ENCODE measurements at places on chromosomes 16 and 17.

DNA sequence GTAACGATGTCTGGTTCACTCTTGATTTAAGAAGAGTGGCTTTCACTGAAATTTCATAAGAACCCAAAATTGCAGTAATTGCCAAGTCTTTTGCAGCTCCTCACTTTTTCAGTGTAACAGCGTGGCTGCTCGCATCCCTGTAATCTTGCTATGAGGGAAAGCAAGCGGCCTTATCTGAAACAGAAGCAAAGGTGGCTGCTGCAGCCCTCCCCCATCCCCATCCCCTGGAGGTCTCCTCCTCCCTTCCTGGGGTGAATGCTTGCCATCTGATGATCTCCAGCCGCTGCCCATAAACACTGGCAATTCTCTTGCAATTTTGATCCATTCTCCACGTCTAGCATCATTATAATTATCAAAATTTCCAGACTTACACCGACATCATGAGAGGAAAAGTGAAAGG, 182.5 kb upstream of the ASIC2 start:
- DNase-seq, result no peak

DNA sequence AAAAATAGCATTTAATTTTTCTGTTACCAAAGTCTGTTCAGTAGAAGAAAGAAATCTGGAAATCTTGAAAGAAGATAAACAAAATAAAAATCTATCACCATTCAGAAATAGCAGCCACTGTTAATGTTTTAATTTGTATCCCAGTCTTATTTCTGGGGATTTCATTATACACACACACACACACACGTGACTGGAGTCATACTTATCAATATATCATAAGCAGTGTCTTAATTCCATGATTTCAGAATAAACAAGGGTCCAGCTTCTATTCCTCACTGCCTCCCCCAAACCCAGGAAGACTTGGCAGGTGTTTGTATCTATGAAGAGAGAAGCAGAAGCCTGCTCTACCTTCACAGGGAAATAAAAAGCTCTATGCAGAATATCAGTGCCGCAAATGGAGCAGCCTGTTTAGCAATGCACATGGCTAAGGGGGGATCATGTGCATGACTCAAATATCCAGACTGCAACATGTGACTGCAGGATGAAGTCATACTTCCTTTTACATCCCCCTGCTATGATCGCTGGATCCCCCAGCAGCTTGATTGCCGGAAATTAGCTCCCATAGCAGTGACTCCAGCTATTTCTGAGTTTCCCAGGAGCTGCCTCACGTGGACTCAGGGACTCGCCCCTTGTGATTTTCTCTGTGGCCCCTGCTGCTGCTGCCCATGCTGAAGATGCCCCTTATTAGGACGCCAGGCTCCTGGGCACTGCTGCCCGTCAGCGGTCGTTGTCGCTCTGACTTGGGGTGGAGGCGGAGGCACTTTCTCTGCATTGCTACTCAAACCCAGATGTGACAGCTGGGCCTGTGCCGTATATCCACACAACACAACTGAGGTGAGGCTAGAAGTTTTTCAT, 341.0 kb downstream of the CPPED1 start:
- DNase-seq, result no peak

- peak; percentile 84 for DNase-seq
Measured at GRCh38 chr16:31472709-31473203, 804 bp downstream of the TGFB1I1 start.

- DNase-seq, result no peak
Measured at GRCh38 chr17:81116704-81117103, 48.6 kb upstream of the PVALEF start.

- no peak for DNase-seq
Measured at GRCh38 chr17:79657861-79658810, 47.3 kb upstream of the RBFOX3 start.

GRCh38 chr17:15273141-15273793, 8.1 kb upstream of the PMP22 start:
- DNase-seq, result no peak

- DNase-seq, result no peak
Measured at GRCh38 chr17:47225911-47226688, 17.0 kb downstream of the MYL4 start.

- DNase-seq, result peak; percentile 48
Measured at GRCh38 chr17:66373944-66374817, 71.8 kb downstream of the PRKCA start.

- peak; percentile 78 for DNase-seq
Measured at GRCh38 chr17:69235338-69236058, 6.9 kb upstream of the ABCA10 start.

DNA sequence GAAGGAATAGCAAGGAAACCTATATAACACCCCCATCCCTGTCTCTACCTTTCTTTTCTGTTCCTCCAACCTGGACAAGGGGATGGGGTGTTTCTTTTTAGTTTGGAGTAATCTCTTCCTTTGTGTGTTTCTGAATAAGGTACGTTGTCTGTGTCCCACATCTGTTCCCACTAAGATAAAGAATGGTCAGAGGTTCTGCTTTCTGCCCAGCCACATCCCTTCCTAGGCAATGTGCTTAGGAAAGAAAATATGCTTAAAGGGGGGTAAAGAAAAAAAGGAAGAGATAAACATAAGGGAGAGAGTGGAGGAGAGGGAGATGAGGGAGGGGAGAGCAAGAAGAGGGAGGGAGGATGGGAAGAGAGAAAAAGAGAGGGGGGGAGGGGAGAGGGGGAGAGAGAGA, 35.1 kb downstream of the SLC6A2 start:
- no peak for DNase-seq

DNA sequence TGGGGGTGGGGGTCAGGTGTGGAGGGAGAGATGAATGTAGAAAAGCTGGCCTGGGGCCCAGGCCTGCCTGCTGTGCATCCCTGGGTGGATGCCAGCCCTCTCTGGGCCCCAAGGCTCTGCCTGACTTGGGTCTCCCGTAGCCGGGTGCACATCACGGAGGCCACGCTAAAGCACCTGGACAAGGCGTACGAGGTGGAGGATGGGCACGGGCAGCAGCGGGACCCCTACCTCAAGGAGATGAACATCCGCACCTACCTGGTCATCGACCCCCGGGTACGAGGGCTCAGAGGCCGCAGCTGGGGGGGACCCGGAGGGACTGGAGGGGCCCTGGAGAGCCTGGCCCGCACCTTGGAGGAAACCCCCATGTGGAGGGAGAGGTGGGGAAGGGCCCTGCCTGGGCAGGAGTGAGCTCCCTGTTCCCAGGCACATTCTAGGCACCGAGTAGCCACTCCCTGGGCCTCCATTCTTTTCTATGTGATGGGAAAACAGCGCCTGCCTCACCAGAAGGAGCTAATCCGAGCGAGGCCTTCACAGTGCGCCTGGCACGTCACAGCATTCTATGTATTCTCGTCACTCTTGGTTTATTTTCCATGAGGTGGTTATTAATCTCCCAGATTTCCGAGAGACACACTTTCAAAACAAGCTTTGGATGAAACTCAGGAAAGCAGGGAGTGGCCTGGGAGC, 34.7 kb downstream of the ADCY7 start:
- DNase-seq, result no peak

- DNase-seq, result no peak
Measured at GRCh38 chr16:22933173-22933572, 119.2 kb downstream of the HS3ST2 start.

DNA sequence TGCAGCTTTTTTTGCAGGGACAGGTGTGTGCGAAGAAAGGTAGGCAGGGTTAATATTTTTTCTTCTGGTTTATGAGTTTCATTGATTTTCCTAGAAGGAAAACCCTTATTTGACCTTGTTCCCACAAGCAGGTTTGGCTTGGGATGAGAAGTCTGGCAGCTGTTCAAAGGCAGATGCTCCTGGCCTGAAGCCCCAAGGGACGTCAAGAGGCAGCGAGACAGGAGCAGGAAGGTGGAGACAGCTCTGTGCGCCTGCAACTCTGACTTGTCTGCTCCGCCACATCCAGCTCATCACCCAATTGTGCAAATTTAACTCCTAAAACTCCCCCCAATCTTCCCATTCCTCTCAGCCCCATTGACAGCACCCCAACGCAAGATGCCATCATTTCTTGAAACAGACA, 136.8 kb upstream of the XYLT1 start:
- DNase-seq, result no peak

Data from COR-L47 (cell line).